Ecto neural progenitor cell (in vitro differentiated cells): ENCODE measurements at places on chromosomes 6 and 20.

DNA sequence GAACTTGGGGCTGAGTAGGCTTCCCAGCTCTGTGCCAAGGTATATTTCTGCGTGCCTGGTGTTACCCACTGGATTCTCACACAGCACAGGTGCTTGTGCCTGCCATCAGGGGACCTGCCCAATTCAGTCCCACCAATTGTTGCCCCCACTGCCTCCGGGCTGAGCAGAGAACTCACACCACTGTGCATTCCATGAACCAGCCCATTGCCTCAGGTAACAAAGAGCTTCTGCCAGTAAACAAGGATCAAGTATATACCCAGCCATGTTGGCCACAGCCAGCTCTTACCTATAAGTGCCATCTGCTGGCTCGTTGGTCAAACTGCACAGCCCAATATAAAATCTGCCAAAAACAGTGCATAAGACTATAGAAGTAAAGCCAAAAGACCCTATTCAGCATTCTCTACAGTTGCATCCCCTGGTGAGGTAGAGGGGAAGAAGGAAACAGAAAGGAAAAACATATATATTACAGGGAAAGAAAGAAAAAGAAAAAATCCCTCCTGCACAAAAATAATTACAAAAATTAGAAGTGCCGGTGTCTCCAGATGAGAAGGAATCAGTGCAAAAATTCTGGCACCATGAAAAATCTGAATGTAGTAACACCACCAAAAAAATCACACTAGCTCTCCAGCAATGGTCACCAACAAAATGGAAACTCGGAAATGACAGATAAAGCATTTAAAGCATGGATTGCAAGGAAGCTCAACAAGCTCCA is 241.4 kb downstream of the IBTK start:
- no peak for DNase-seq

DNA sequence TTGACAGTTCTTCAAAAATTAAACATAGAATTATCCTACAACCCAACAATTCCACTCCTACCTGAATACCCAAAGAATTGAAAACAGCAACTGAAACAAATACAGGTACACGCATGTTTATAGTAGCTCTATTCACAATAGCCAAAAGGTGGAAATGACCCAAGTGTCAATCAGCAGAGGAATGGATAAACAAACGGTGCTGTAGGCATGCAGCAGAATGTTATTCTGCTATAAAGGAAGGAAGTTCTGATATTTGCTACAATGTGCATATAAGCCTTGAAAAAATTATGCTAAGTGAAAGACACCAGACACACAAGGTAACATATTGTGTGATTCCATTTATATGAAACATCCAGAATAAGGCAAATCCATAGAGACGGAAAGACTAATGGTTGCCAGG is 38.5 kb upstream of the PRELID3B start:
- DNase-seq = no peak

GRCh38 chr6:91366781-91367180 is 779.9 kb upstream of the MAP3K7 start:
- DNase-seq = no peak

DNA sequence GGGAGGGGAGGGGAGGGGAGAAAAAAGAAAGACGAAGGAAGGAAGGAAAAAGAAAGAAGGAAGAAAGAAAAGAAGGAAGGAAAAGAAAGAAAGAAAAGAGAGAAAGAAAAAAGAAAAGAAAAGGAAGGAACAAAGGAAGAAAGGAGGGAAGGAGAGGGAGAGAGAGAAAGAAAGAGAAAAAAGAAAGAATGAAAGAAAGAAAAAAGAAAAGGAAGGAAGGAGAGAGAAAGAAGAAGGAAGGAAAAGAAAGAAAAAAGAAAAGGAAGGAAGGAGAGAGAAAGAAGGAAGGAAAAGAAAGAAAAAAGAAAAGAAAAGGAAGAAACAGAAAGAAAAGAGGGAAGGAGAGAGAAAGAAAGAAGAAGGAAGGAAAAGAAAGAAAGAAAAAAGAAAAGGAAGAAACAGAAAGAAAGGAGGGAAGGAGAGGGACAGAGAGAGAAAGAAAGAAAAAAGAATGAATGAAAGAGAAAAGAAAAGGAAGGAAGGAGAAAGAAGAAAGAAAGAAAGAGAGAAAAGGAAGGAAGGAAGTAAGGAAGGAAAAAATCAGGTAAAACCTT is 225.3 kb downstream of the TPBG start:
- DNase-seq = no peak

- no peak for DNase-seq
These were observed 6.6 kb downstream of the PRSS35 start for GRCh38 chr6:83518816-83519480.

DNA sequence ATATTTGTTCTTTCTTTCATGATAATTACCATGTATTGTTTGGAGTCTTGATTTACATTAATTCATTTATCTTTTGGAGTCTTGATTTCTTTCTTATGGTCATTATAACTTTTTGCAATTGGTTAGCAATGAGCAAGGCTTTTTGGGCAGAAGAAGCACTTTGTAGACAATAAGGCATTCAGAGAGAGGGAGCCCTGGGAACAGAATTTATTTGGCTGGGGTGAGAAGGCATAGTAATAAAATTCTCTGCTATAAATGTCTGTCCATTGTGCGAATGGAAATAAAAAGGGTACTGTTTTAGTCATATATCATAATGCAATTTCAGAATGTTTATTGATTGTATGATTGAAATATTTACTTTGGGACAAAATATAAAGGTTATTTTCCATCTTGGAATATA is 147.0 kb downstream of the SLC35F1 start:
- DNase-seq = no peak

- no peak for DNase-seq
These were observed 61.9 kb downstream of the CNKSR3 start for GRCh38 chr6:154448448-154449096.

DNA sequence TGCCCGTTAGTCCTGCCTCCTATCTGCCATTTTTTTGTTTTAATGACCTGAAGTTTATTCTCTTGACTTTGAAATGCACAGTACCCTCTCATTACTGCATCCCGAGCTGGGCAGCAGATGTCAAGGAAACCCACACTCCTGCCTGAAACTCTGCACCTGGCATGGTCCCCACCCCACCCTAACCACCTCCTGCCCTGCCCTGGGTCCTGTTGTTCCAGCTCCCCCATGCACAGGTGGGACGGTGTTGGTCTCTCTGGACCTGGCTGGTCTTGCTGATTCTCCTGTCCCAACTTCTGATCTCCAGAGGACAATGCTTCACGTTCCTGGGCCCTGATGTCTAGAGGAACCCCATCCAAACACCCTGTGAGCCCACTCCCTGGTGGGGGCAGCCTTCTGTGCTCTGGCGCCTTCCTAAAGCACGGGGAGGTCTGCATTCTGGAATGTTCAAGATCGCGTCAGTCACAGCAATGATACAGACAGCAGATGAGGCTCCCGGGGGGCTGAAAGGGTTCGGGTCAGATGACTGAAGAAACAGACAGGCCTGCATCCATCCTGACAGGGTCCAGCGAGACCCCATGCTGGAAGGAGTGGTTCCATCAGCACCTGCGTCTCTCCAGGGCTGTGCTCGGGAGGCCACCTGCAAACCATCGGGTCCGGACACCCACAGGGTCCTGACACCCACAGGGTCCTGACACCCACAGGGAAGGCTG is 73.6 kb downstream of the ERMARD start:
- peak; percentile 29 for DNase-seq

GRCh38 chr6:87913974-87914373 is 133.7 kb upstream of the SPACA1 start:
- DNase-seq = no peak

GRCh38 chr20:32792316-32792715 is 27.4 kb upstream of the MAPRE1 start:
- peak; percentile 66 for DNase-seq

GRCh38 chr6:73866305-73866704 is 170.3 kb downstream of the CD109 start:
- DNase-seq = no peak

DNA sequence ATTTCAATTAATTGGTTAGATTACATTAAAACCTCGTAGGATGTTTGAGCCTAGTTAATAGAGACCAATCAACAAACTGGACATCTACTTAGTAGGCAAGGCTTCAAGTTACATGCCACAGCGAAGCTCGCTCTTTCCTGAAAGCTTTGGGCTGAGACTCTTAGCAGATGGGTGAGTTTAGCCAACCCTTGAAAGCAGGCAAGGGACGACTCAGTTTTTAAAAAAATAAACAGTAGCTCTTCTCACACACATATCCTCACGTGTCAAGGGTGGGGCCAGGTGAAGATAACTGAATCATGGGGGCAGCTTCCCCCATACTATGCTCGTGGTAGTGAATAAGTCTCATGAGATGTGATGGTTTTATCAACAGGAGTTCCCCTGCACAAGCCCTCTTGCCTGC is 775 bp downstream of the MTFR2 start:
- DNase-seq = no peak

GRCh38 chr6:97215157-97215769 is 67.8 kb downstream of the MMS22L start:
- DNase-seq = peak; percentile 52

- no peak for DNase-seq
These were observed 21.6 kb downstream of the LY86 start for GRCh38 chr6:6610031-6610591.

- DNase-seq = no peak
These were observed 90.8 kb downstream of the CDS2 start for GRCh38 chr20:5217616-5218015.

DNA sequence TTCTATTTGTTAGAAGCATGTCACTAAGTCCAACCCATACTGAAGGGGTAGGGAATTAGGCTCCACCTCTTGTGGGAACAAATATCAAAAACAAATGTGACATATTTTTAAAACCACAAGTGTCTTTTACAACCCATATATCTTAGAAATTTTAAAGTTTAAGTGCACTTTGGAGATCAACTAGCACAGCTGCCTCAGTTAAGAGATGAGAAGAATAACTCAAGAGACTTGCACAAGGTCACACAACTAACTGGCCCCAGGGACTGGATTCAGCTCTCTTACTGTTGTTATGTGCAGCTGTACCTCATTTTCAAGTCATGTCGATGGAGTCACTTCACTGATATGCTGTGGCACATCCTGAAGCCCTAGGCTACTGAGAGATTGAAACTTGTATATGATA is 102.9 kb upstream of the BMP2 start:
- DNase-seq = no peak

- no peak for DNase-seq
These were observed 8.9 kb upstream of the AHI1 start for GRCh38 chr6:135506270-135506997.

GRCh38 chr6:3759646-3760232 is 8.2 kb upstream of the PXDC1 start:
- DNase-seq = no peak

DNA sequence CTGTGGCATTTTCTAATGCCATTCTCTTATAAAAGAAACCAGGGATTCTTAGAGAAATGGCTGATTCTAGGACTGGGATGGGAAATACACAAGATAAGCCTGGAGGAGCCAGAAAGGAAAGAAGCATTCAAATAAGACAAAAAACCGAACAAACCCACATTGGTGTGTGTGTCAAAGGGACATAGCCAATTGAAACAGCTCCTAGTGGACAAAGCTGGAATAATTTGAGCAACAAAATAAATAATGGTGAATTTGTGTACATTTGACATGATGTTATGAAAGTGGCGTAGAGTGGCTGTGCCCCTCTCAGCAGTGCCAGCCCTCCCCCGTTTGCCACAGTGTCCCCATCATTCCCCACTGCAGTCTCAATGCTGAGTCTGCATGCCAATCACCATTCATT is 55.5 kb downstream of the B3GAT2 start:
- DNase-seq = no peak

- DNase-seq = no peak
These were observed 36.6 kb upstream of the HIVEP1 start for GRCh38 chr6:11975353-11975977.

- no peak for DNase-seq
These were observed 12.7 kb downstream of the PKHD1 start for GRCh38 chr6:52074716-52075115.

GRCh38 chr6:148416330-148416965 is 73.8 kb downstream of the SASH1 start:
- DNase-seq = no peak

DNA sequence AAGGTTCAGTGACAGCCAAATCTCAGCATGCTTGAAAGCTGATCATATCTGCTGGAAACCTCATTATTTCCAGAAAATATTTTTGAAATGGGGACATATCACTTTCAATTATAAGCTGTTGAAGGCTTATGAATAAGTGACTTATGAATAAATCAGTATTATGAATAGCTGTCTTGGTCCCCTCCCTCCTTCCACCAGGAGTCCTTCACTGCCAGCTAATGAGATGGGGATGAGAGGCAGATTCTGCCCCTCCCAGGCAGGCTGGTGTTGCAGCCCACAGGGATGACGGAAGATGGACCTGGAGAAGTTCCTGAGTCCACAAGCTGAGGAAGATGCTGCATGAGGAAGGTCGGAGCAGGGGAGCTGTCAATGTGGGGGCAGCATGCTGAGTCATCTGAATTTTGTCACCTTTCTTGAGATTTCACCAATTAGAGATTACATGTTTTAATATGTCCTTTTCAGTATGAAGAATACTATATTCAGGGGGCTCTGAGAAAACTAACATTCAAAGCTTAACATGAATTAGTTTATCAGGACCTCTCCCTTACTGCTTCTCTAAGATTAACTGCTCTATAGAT is 112.2 kb downstream of the DTNBP1 start:
- no peak for DNase-seq

GRCh38 chr6:83510791-83511190 is 1.5 kb upstream of the PRSS35 start:
- DNase-seq = no peak

DNA sequence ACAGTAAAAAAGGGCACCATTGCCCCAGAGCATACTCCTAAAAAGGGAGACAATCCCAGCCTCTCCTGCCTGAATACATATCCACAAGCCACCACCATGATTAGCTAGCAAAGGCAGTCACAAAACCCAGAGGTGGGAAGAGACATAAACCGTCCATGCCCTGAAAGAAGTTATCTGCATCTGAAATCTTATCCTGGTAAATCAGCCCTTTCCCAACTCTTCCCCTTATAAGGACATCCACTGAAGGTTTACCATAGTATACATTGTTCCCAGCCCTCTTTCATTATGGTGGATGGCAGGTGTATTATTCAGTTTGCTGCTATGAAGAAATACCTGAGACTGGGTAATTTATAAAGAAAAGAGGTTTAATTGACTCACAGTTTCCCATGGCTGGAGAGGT is 95.2 kb downstream of the TBC1D7 start:
- no peak for DNase-seq

- no peak for DNase-seq
These were observed 11.4 kb downstream of the COMMD7 start for GRCh38 chr20:32731882-32732266.

DNA sequence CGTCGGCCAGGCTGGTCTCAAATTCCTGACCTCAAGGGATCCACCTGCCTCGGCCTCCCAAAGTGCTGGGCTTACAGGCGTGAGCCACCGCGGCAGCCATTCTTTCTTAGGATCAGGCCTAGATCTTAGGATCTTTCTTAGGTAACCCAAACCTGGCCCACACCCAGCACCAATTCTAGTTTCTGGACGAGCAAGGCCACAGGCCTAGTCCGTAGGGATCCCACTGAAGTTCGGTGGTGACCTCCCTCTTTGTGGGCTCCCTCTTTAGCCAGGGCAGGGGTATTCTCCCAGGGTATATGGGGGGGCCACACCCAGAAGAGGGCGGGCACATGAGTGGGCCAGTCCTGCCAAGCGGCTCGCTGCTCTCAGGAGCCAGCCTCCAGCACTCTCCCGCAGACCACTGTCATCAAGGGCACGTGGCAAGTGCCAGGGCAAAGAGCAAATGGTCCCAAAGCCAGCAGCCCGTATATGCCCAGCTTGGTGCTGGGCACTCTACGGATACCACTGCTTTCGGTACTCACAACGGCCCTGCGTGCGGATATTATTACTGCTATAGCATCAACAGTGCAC is 6.5 kb downstream of the PXDC1 start:
- no peak for DNase-seq

- no peak for DNase-seq
These were observed 151.8 kb downstream of the VEGFA start for GRCh38 chr6:43921548-43922425.

GRCh38 chr6:44925100-44925739 is 402.9 kb upstream of the RUNX2 start:
- DNase-seq = no peak
